ENCODE measurements at places on chromosomes 3 and 15.

DNA sequence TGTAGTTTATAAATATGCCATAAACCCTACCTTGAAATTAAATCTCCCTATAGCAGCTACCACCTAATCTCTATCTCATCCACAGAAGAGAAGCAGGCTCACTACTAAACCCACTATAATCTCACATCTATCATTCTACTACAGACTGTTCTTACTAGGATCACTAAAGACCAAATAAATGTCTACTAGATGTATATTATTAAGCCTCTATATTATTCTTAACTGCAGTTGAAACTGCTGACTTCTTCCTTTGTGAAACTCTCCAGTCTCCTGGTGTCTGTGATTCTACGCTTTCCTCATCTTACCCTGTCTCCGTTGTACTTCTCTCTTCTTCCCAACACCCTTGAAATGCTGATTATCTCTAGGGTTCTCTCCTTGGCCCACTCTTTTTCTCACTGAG, 1154.0 kb downstream of the IGSF11 start:
- no peak for DNase-seq

- no peak for DNase-seq
These were observed 16.8 kb downstream of the CLDN16 start for GRCh38 chr3:190404715-190405114.

DNA sequence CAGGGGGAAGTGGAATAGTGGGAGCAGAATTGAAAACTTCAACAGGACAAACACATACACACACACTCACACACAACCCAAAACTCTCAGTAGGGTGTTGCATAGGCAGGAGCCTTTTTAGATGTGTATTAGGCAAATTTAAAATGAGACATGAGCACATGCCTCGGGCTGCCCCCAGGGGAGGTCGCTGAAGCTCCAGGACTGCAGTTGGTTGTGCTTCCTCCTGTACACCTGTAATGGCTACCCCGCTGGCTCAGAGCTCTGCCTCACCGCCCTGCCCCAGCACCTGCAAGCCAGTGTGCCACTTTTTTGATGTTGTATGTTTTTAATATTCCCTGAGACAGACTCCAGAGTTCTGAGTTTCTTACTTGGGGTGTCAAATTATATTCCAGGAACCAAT, 303.4 kb upstream of the NR2E3 start:
- DNase-seq = no peak

GRCh38 chr15:52184721-52185120, 6.5 kb downstream of the GNB5 start:
- DNase-seq = no peak

DNA sequence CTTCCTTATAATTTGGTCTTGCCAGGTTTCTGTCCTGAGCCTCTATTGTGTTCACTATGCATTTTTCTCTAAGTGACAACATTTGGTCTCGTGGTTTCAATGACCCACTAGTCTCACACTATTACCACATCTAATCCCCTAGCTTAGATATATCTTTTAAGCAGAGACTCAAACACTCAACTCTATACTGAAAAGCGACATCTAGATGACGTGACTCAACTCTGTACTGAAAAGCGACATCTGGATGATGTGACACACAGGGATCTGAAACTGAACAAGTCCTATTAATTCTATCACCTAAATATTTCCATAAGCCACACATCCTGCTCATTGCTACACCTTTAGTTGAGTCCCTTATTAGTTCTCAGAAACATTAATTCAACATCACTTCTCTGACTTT, 141.7 kb upstream of the MBNL1 start:
- DNase-seq = no peak

DNA sequence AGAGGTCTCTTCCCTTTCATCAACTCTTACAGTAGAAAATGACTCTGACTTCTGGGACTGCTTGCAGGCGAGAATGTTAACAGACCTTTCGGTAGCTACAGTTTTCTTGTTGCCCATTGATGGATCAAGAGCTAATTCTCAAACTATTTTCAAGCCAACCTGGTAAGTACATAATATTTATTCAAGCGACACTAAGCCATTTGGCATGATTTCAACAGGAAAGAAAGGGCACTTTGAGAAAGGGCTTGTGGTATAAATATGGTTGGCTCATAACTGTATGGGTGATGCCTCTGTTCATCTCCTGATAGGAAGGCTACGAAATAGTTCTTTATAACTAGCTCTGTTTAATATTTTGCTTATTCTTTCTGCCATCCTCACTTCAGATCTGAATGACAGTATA, 196.2 kb upstream of the CNTN4 start:
- no peak for DNase-seq

GRCh38 chr15:92112180-92112579, 258.7 kb downstream of the SLCO3A1 start:
- DNase-seq = no peak

DNA sequence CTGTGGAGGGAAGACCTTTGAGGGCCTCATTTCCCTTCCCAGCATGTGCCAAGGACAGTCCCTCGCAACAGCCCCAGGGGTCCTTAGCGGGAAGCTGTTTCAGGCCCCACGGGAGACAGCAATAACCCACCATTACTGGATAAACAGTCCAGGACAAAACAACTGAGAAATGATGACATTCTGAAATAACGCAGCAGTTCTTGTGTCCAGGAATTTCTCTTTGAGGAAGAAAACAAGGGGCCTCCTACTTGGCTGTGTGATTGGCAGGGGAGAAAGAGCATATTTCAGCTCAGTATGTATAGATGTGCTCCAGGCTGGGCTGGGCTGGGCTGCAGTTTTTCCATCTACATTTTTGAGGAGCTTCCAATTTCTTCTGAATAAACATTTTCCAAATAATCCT, 82.2 kb upstream of the THBS1 start:
- DNase-seq = no peak

GRCh38 chr3:153087595-153088566, 74.1 kb upstream of the RAP2B start:
- no peak for DNase-seq

DNA sequence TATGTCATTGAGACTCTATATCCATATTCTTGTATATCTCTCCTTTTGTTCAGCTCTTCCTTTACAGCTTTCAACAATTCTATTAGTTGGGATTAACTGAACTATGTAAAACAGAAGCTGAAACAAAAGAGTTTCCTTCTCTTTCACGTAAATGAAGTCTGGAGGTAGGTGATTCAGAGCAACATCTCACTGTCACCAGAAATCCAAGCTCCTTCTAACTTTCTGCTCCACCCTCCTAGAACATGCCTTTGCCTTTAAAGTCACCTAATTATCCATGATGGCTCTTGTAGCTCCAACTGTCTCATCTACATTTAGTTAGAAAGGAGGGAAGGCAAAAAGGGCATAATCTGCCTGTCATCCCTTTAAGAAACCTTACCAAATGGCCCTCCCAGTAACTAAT, 458.2 kb upstream of the MDFIC2 start:
- no peak for DNase-seq

DNA sequence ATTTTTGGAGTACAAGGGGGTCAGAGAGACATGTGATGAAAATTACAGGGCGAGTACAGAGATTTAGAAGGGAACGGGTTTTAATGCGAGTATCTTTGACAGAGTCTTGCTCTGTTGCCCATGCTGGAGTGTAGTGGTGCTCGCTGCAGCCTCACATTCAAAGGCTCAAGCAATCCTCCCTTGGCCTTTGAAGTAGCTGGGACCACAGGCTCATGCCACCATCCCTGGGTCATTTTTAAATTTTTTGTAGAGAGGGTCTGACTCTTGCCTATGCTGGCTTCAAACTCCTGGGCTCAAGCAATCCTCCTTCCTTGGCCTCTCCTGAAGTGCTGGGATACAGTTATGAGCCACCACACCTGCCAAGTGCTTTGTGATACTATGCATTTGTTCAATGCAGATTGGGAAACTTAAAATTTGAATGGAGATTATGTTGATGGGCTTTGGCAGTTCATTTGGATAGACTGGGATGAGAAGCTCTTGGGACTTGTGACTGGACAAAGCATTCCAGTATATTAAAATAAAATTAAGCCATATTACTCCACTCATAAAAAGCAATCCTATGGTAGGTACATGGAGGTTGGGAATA, 4.0 kb upstream of the LMLN start:
- no peak for DNase-seq

DNA sequence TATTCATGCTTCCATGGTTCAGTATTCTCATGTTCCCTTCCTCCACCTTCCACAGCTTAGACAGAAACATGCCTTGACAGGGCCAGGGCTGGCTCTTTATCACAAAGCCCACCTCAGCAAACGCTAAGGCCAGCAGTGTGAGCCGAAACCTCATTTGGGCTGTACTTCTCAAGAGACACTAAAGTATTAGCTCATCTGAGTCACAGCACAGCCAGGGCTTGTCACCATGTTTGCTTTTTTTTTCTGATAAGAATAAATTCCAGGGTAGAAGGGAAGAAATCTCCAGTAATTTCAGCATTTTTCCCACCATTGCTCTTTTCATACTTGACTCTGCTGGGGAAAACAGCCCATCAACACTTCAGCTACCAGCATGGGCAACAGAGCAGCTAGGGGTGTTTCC, 95.4 kb downstream of the MYLK start:
- no peak for DNase-seq

GRCh38 chr3:57110214-57110613, 49.8 kb downstream of the SPATA12 start:
- no peak for DNase-seq

DNA sequence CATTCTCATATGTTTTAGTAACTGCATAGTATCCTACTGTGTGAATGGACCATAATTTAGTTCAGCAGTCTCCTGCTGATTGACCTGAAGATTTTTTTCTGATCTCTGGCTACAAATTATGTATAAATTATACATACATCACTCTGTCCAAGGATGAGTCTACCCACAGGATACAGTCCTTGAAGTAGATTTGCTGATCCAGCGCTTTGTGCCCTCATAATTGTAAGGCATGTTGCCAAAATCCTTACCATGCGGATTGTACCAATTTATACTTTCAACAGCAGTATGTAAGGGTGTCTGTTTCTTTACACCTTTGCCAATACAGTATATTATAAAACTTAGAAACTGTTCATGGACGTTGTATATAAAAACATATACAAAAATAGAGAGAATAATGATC, 46.5 kb downstream of the ACAA1 start:
- DNase-seq = no peak

DNA sequence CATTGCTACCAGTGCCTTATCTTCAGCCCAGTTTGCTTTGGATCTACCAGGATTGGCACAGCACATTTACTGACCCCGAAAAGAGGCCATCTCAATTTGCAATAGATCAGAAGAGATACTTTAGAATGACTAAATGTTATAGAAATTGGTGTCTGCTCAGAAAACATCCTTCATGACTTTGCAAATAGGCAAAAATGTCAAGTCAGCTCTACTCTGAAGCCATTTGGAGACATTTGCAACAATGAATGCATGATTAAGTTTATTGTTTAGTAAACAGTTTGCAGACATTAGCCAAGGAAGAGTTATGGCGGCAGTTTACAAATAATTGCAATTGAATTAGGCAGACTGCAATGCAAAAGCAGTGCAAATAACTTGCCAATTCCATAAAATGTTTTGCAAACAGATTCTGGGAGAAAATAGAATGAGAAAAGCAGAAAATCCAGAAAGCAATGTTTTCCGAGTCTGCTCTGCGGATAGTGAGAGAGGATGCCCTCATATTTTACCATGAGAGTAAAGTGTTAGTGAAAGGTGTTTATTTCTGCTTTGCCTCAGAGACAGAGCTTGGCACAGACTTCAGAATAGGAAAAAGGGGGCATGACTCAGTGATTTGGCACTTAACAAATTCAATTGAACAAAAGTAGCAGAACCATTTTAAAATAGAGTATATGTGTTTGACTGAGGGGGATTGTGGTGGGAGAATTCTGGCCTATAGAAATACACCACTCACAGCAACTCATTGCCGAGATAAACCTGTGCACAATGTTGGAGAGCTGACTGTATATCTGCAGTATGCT, 334.9 kb upstream of the NR2F2 start:
- no peak for DNase-seq

DNA sequence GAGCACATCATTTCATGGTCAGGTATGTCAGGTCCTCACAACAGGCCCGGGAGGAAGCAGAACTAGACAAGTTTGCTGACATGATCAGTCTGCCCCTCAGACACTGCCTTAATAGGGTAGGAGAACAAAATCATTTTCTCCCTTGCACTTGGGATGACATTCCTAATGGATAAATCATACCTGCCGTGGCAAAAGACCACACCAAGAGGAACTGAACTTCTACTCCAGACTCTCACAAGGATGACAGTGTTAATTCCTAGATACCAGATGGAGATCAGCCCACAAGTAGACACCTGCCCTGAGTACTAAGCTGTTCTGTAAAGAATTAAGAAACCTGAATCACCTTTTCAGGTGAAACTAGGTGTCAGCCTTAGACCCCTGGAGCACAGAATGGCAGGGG, 19.5 kb downstream of the SIAH2 start:
- no peak for DNase-seq

GRCh38 chr15:68843425-68844311, 23.0 kb upstream of the ANP32A start:
- no peak for DNase-seq

Data from NCI-H460 (cell line).